ENCODE measurements at places on chromosomes 2 and 18. TPM values are rescaled to one million over a fixed set of nuclear protein-coding genes. Genes with fewer than 3 reads are reported as not detected.

The RIT2 gene
- total RNA-seq = not detected

The CHRND gene
- not detected for total RNA-seq

The REG3A gene
- total RNA-seq = not detected

The KLHL30 gene
- 0.54 TPM for total RNA-seq

The RFX8 gene
- not detected for total RNA-seq

The DYNAP gene
- total RNA-seq = not detected

DNA sequence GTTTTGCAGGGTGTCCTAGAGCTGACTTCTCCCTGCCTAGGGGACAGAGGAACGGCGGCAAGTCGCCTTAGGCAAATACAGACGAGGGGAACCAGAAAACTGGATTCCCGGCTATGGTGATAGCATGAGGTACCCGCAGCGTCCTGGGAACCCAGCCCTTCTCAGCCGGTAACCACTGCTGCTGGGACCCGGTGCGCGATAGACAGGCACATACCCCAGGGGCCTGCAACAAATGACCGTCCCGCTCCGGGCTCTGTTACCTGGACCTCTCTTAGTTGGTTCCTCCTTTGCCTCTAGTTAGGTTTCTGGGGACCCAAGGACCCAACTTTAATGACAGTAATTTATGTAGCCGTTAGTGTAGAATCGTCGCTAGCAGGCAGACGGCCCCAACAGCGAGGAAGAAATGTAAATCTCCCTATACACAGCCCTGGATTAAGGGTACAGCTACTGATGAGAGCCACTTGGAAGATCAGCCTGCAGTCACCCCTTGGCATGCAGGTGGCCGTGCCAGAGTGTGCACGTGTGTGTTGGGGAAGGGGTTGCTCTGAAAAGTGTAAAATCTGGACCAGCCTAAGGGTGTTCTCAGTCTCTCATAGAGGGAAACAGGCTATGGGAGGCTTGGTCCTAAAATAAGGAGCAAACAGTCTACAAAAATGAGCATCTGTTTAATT lies 819 bp upstream of the SERPINE2 start:
- no peak for DNase-seq

DNA sequence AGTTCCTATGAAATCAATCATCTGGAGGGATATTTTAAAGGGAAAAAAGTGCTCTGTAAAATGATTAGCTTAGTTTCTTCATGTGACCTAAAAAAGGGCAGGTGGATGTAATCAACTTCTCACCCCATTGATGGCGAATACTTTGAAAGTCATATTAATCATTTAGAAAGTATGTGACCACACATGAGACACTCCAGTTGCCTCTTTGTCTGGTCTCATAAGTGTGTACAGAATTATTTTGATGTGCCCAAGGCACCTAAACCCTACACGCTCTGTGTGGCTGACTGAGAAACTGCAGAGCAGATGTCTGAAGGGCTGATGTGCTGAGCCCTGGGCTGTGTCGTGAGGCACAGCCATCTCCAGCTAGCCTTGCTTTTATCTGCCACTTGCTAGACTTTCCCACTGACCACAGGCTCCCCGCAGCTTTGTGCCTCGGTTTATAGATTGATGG lies 26.9 kb downstream of the SGPP2 start:
- no peak for DNase-seq

GRCh38 chr2:170307052-170307451 lies 129.1 kb downstream of the MYO3B start:
- no peak for DNase-seq

GRCh38 chr18:32324181-32324580 lies 134.3 kb downstream of the MEP1B start:
- DNase-seq = no peak

DNA sequence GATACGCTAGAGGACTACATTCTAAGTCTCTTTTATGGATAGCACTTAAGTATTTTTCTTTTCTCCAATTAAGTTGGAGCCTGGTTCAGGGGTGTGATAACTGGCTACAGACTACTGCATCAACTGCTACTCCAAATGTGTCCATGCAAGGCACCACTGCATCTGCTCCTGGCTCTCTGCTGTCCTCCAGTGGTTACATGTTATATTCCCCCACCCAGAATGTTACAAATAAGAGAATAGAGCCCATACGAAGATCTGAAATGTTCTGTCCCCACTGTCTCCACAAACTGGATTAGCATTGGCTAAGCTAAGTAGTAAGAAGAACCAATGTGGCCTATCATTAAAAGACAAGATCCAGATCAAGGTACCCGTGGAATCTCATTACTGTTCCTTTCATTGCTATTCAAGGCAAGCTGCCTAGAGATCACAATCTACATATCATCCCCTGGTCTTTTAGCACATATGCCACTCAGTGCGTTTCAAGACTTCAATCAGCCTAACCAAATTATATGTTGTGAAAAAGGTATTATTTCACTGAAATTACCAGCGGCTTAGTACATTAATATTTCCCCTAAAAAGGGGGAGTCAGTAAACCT lies 308.3 kb upstream of the SLC8A1 start:
- no peak for DNase-seq

GRCh38 chr2:33051586-33052360 lies 105.0 kb downstream of the LTBP1 start:
- DNase-seq = no peak

- peak; percentile 54 for DNase-seq
These were observed 20.5 kb upstream of the IL1RL2 start for GRCh38 chr2:102166189-102166845.

DNA sequence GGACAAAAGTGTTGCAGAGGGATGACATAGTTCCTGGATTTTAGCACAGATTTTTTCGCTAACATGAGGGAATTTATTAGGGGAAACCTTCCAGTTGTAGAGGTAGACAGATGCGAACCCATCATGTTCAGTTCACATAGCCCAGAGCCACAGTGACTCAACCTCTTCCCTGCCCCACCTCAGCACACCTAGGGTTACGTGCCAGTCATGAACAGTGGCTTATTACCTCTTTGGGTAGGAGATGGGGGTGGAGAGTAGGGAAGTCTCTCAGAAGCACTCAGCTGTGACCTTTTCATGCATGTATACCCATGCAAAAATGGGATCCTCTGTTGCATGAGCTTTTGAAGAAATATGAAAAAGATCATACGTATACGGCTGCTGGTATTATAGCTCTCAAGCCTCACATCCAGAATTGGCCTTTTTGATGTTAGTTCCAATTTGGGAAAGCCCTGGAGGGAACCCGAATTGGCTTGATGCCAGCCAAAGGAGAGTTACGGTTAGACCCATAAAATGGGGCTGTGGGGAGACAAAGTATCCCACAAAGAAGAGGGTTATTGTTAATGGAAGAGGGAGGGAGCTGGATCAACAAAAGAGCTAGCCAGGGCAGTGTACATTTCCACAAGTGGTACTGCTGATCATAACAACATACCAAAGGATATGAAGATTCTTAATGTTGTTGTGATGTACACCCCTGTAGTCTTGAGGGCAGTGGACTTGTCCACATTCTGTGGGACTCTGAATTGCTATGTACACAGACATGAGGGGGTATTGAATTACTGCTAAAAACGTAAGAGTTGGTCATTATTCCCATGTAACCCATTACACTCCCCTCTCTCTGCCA lies 4.9 kb downstream of the TANC1 start:
- DNase-seq = peak; percentile 44

DNA sequence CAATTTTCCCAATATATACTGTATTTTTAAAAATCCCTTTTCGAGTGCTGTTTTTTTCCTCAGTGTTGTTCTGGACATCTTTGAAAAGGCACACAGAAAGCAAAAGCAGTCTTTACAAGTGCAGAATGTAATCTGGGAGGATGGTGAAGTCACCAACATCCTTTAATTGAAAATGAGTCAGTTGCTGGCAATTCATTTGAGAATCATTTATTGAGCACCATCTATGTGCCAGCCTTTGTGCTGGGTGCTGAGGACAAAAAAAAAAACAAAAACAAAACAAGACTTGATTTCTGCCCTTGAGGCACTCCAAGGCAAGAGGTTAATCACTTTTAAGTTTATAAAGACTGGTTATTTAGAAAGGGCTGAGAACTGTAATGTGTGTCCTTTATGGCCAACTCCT lies 46.7 kb upstream of the ACVR1 start:
- DNase-seq = no peak

DNA sequence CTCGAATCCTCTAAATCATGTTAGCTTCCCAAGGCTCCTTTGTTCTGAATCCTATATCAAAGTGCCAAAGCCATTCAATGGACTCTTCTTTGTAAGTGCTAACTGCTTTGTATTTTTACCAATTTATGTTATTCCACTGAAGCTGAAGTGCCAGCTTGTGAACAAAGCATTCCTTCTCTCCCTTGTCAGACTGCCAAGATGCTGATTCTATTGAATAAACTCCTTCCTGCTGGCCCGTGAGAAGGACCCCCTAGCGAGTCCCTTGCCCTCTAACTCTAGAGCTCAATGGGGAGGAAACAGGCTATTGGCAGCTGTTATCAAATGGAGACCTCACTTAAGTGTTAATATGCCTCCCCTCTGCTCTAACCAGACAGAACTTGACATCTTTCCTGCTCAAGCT lies 1097.9 kb upstream of the CNTNAP5 start:
- no peak for DNase-seq

- DNase-seq = no peak
These were observed 448.7 kb upstream of the VRK2 start for GRCh38 chr2:57597940-57598339.

DNA sequence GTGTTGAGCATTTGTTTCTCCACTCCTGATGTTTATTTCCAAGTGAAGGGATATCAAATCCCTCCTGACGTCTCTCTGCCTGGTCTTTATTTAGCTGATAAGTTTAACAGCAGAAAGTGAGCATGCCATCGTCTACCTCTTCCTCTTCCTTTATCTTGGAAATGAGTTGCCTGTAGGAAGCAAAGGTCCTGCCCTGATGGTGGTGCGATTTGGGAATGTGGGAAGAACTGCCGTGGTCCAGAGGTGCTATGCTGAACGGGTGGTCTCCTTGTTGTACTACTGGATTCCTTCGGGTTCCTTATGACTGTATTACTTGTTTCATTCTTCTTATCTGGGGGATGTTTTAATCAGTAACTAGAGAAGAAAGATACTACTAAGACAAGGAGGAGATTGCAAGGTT lies 217.5 kb downstream of the PMAIP1 start:
- DNase-seq = no peak

DNA sequence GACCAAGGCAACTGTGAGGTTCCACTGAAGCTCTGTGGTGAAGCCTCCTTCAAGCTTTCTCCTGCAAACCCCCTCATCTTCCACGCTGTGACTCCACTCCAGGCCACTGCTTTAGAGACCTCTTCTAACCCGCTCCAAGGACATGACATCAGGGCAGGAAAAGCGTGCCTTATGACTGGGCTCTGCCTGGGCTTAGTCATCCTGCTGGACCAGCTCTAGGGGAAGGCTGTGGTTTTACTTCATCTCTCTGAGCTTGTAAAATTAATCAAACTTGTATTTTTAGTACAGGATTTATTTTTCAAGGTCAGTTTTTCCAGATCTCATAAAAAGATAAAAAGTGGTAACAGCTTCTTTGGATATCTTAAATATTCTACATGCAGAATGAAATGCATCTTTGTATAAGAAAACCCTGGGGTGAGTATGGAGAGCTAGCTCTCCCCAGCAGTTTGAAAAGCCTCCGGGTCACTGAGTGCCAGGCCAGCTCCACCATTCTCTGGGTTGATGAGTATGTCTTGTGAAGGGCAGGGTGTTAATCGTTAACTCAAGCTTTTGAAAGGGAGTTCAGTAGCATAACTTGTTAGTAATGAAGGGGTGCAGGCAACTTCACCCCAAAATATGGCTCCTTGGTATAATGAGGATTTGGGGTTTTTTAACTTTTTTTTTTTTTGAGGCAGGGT lies 33.1 kb upstream of the YPEL5 start:
- DNase-seq = no peak

DNA sequence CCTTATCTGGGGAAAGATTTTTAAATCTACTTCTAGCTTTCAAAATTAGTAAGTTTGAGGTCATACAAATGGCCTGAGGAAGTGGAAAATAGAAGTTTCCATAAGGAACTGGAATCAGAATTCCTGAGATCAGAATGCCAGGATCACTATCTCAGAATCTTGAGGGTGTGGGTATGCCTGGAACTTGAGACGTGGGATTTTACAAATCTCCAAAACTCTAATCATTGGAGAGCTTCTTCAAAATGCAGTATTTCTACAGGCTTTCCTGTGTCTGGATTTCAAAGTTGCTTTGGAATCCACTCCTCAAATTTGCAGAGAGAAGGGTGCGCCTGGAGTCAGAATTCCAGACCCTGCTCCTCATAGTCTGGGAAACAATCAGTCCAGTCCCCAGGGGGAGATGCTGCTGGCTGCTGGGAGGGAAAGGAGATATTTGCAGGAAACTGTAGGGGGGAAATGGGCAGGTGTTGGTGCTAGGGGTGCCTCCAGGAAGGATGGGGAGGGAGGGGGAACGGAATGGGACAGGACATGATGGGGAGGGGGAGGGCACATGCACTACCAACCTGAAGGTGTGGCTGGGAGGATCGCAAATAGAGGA lies 31.0 kb upstream of the CATIP start:
- DNase-seq = no peak

- DNase-seq = no peak
These were observed 59.7 kb upstream of the PHLPP1 start for GRCh38 chr18:62655520-62656219.

- DNase-seq = no peak
These were observed 310.9 kb downstream of the KIAA1328 start for GRCh38 chr18:37139876-37140275.

DNA sequence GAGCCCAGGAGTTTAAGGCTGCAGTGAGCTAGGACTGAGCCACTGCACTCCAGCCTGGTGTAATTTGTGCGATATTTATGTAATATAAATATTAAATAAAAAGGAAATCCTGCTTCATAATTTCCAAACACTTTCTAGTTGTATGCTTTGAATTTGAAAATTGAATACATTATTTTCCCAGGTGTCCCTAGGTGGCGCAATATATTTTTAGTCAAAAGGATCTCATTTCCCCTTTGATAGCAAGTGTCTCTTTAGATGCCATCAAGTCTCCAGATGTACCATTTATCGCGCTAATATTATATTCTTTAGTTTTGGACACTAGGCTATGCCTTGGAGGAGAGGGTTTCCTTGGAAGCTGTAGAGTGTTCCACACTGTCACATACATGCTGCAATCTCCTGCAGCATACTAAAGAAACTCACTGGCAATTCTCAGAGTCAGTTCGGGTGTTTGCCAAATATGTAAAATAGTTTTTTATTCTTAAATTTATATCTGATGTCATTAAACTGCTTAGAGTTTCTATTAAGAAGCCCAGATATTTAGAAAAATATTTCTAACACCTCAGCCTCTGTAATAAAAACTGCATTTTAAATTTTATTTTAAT lies 5.6 kb upstream of the WDR7 start:
- no peak for DNase-seq

GRCh38 chr18:61735564-61736102 lies 157.2 kb downstream of the RNF152 start:
- no peak for DNase-seq
